T-helper 17 cell (primary cell): ENCODE measurements at places on chromosomes 3 and 15.
A peak's percentile ranks its signal among the peaks of the same experiment; 100 is the strongest.

GRCh38 chr15:40157778-40158447 lies 3.0 kb upstream of the BUB1B start:
- H3K4me1 ChIP-seq: no peaks in the 10 kb centered on the region
- DNase-seq: no peak
- peaks cover 3% of the 10 kb centered on the region for H3K36me3 ChIP-seq
- H3K4me3 ChIP-seq: no peak overlapping the region

- H3K36me3 ChIP-seq: peaks cover 6% of the 10 kb centered on the region
- peaks cover 19% of the 10 kb centered on the region for H3K4me1 ChIP-seq
- no peak overlapping the region for H3K4me3 ChIP-seq
- H3K27me3 ChIP-seq: no peaks in the 10 kb centered on the region
- H3K27ac ChIP-seq: peak overlapping the region; percentile 32
- no peak for DNase-seq
These were observed 472.8 kb downstream of the SHQ1 start for GRCh38 chr3:72375237-72376076.

GRCh38 chr3:149058602-149059001 lies 27.7 kb downstream of the HLTF start:
- no peak for DNase-seq
- no peaks in the 10 kb centered on the region for H3K27me3 ChIP-seq
- peaks cover under 1% of the 10 kb centered on the region for H3K4me1 ChIP-seq
- no peak overlapping the region for H3K4me3 ChIP-seq

DNA sequence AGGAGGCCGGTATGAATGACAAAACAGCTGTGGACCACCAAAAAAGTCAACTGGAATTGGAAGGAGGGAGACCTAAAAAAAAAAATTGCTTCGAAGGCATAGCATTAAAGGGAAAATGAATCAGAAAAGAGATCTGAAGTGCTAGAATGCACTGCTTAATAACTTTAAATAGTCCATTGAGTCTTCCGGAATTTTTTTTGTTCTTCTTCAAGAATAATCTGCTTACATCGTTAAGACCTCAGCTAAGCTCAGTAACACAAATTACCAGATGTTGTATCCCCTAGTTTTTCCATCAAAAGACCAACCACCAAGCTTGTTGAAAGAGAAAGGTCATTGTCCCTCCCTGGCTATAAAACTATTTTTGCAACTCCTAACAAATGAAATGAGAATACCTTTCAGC lies 560.5 kb downstream of the NR2F2 start:
- H3K27me3 ChIP-seq: no peaks in the 10 kb centered on the region
- H3K4me3 ChIP-seq: no peak overlapping the region
- H3K27ac ChIP-seq: peak overlapping the region; percentile 49
- no peaks in the 10 kb centered on the region for H3K36me3 ChIP-seq

DNA sequence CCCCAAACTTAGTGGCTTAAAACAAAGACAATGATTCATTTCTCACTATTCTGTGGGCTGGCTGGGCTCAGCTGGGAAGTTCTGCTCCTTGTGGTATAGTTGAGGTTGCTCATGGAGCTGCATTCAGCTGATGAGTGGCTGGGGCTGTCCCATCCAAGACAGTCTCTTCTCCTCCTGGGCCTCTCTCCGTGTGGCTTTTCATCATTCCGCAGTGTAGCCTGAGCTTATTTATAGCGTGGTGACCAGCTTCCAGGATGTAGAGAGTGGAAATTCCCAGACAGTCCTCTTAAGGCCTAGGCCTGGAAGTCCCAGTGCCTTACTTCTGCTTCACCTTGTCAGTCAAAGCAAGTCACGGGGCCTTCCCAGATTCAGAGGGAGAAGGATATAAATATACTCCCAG lies 136.7 kb upstream of the DAZL start:
- no peak overlapping the region for H3K4me3 ChIP-seq
- DNase-seq: no peak
- peaks cover 5% of the 10 kb centered on the region for H3K27me3 ChIP-seq
- no peaks in the 10 kb centered on the region for H3K4me1 ChIP-seq
